ENCODE measurements at places on chromosomes 2 and 18.

DNA sequence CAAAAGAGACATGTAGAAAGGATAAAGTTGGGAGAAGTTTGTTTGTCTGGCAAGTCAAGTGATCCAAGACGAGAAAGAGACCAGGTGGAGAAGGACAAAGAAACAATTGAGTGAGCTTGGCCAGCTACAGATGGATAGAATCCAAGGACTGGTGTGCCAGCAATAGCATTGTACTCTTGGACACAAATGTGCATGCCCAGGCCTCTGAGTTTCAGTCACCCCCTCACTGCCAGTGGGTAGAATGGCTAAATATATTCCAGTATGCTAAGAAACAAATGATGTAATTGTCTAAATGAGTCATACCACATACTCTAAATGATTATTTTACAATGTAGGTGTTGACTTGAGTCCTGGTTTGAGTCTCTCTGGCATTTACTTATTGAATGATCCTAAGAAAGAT lies 881.3 kb downstream of the LRRTM4 start:
- no peak for DNase-seq

- no peak for DNase-seq
These were observed 17.4 kb upstream of the NEMP2 start for GRCh38 chr2:190551928-190552327.

DNA sequence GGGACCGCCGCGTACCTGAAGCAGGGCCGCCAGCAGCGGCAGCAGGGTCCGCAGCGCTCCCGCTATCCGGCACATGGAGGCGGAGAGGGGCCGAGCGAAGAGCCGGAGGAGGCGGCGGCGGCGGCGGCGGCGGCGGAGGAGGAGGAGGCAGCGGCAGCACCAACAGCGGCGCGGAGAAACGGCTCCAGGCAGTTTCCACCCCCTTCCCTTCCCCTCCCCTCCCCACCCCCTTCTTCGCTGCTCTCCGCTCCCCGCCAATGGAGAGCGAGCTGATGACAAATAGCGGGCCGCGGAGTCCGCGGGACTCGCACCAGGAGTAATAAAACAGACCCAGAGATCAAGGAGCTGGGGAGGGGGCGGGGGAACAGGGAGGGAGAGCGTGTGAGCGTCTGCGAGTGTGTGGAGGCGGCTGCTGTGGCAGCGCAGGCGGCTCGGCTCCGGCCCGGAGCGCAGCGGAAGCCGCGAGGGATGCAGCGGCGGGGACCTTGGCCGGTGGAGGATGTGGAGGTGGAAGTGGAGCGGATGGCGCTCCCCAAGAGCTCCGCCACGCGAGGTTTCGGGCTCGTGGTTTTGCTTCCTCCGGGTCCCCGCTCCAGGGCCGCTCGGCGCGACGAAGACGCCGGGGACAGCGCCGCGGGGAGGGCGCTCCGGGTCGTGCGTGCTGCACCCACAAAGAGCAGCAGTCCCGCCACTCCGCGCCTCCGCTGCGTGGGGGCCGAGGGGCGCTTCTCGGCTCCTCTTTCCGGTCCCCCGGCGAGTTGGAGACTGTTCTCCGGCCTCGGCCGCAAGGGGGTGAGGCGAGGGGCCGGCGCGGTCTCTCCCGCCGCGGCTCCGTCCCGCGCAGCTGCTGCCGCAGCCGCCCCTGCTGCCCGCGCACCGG lies at the start of gene CDH2:
Gene CDH2, minus strand, starts transcription at position 183 of the 880 bp plus-strand sequence. Its CDS starts 108 bp downstream, at position 75.
- DNase-seq: peak; percentile 90

GRCh38 chr2:191696966-191697365 lies 19.0 kb downstream of the NABP1 start:
- DNase-seq: no peak

- no peak for DNase-seq
These were observed 129.7 kb downstream of the MAP4K4 start for GRCh38 chr2:101827246-101827645.

DNA sequence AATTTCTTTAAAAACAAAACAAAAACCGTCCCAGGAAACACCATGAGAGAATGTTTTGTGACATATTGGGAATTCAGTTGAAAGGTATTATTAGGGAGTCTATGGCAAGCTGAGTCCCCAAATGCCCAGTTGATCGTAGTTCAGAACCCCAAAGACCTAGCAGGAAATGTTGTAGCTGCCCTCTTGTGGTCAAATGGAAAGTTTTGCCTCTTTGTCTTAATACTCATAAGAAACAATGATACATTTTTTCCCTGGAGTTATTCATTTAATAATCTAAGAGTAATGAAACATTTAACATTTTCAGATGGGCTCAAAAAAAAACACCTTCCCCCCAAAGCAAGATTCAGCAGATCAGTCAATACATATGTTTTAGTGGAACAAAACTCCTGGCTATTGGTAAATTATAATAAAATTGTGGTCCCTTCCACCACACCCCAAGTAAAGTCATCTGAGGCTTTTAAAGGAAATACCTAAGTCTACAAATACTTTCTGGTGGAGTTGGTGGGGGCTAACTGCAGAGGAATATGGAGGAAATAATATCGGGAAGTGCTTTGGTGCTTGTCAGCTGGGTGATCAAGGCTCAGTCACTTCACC lies 37.8 kb upstream of the EFEMP1 start:
- peak; percentile 24 for DNase-seq

DNA sequence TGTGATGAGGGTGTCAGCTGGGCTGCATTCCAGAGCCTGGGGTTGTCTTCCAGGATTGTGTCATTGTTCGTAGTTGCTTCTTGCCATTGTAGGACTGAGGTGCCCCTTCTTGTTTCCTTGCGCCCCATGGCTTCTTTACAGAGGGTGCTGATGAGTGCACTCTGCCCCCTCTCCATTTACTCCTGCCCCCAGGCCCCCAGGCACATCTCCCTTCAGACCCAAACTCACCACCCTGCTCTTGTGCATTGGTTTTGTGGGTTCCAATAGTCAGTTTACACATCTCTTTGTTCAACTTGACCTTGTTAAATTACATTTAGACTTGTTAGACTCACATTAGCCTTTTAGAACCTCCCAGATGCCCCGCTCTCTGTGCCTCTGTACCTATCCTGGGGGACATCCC lies 33.1 kb downstream of the HJURP start:
- no peak for DNase-seq

DNA sequence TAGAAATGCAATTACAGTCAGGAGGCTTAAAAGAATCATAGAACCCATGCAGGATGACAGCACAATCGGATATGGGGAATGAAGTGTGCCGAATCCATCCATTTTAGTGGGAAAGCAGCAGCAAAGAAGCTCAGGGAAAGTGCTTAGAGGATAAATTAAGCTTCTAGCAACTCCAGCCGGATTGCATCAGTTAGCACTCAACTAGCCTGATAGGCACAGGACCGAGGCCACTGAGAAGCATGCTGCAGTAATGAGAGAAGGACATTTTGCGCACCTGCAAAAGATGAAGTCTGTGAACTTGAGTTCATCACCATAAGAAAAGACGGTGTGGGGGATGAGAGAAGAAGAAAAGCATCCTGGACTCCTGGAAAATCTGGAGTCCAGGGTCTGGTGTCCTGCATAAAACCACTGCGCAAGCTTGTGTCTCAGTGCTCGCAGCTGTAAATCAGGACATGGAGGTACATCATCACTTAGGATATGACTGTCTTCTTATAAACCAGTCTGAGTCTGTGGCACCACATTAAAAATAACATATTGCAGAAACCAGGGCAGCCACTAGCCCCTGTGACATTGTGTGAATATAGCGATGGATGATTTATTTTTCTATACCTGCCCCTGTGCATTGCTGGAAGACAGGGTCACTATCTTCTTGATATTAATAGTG lies 665.5 kb upstream of the SOX11 start:
- no peak for DNase-seq

GRCh38 chr18:63960891-63961290 lies 9.0 kb upstream of the SERPINB8 start:
- no peak for DNase-seq

DNA sequence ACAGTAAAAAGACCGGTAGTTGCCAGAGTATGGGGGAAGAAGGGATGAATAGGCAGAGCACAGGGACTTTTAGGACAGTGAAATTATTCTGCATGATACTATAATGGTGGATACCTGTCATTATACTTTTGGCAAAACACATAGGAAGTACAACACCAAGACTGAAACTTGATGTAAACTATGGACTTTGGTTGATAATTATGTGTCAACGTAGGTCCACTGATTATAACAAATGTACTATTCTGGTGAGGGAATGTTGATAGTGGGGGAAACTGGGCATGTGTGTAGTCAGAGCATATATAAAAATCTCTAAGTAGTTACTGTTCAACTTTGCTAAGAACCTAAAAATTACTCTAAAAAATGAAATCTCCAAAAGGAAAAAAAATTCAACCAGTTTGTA lies 629.7 kb downstream of the CCDC85A start:
- no peak for DNase-seq

DNA sequence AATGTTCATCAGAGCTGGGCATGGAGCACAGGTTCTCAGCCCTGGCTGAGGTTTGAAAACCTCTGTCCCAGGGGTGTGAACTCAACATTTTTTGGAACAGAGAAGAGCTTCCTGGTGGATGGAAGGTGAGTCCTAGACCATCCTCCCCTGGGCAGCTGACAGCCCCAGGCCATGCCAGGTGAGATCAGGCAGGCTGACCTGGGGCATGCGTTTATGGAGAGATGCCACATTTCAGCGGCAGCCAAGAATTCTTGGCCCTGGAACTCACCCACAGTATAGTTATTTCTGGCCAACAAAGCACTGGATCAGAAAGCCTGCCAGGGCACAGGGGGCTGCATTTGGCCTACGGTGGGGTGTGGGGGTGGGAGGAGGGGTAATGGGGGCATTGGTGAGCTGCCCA lies 83.8 kb downstream of the EDAR start:
- no peak for DNase-seq

GRCh38 chr2:50006327-50006726 lies 852.0 kb upstream of the FSHR start:
- no peak for DNase-seq

GRCh38 chr18:59912007-59912550 lies 12.3 kb downstream of the PMAIP1 start:
- no peak for DNase-seq

DNA sequence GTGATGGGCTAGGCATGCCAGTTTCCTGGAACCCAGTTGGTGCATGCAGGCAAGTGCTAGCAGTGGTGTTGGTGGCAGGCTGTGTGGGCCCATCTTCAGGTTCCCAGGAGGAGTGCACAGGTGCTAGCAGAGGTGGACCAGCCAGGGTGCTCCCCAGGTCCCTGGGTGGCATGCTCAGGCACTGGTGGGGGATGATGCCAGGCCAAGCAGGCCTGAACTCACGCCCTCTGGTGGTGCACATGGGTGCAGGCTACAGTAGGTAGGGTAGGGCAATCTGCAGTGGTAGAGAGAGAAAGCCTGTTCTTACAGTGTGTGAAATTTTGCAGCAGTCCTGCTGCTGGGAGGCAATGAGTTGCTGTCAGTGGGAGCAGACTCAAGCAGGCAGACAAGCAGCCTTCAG lies 1651.8 kb downstream of the DPP10 start:
- no peak for DNase-seq

DNA sequence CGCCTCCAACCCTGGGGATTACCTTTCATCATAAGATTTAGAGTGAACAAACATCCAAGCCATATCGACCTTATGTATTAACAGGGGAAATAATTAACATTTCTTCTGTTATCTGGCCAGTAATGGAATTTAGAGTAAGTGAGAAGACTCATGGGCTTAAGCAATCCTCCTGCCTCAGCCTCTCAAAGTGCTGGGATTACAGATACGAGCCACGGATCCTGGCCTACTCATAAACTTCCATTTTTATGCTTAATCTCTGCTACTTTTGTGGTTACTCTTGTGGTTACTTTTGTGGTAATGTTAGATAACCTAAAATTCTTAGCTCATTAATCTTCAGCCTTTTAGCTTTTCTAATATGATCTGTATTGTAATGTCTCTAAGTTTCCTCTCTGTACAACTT lies 159.3 kb upstream of the SLC8A1 start:
- DNase-seq: no peak

DNA sequence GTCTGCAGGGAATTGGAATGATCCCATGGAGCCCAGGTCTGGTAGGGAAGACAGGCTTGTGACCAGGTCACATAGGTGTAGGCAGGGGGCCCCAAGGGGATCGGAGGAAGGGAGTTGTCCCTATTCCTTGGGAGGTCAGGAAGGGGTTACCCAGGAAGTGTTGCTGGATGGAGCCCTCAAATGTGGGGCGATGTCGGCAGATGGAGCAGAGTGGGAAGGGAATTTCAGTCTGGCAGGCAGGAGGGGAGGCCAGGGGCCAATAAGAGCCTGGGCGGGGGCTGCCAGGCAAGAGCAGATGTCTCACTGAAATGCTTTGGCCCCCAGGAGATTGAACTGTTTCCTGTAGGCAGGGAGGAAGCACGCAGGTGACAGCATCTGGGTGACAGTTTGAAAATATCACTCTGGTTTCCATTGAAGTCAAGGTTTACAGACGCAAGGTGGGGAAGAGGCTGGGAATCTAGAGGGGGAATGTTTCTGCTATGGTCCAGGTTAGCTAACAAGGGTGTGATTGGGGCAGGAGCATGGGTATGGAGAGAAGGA lies 81.5 kb upstream of the SMAD2 start:
- DNase-seq: peak; percentile 89

GRCh38 chr18:21391074-21391673 lies 149.1 kb downstream of the GREB1L start:
- DNase-seq: no peak

DNA sequence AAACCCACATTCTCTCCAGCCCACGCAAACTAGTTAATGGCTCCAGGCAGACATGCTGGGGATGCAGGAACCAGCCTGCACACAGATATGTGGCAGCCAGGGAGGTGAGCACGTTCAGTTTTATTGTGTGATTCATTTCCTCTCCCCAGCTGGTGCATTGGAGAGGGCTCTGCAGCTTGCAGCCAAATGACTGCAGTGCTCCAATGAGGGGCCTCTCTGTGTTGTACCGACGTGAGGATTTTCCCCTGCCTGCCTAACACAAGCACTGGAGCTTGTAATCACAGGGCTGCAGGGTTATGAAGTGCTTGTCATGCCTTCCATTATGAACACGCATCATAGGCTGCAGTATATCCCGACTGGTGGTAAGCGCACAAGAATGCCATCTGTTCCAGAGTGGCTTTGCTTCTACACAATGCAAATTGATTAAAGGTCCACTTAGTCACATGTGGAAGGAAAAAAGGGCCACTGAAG lies 92.3 kb upstream of the THUMPD2 start:
- DNase-seq: peak; percentile 21

DNA sequence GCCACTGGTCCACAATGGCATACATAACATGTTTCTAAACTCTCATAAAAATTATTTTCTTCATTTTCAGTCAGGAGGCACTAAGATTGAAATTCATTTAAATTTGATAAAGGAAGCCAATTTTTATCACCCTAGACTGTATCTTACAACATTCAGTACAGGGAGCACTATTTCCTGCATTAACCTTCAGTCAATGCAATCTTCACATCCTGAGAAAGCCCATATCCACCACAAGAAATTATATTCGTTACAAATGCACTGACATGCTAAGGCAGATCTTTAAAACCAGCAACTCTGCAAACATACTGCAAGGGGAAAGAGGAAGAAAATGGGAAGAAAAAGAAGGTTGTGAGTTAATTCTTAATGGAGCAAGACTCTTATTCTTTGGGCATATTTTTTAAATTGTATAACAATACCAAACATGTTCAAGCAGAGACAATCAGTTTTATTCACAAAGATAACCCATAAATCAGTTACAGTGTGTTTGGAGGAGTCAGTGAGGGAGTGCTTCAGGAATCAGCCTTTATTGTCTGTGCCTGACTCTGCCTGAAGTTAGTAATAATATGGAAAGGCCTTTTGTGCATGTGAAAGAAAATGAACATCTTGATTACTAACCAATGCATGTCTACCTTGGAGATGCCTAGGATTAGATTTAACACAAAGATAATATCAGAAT lies 370.1 kb downstream of the FBXO15 start:
- no peak for DNase-seq

GRCh38 chr2:9961013-9961412 lies 9.5 kb downstream of the GRHL1 start:
- no peak for DNase-seq

GRCh38 chr2:220280736-220281135 lies 653.3 kb downstream of the SLC4A3 start:
- no peak for DNase-seq

Data from NCI-H2171 treated with DMSO at 0.1 percent for 48 hours (cell line).